ENCODE measurements at places on chromosomes 2 and 18.

- no peak for DNase-seq
Measured at GRCh38 chr2:216635701-216636550, 2.7 kb downstream of the IGFBP2 start.

DNA sequence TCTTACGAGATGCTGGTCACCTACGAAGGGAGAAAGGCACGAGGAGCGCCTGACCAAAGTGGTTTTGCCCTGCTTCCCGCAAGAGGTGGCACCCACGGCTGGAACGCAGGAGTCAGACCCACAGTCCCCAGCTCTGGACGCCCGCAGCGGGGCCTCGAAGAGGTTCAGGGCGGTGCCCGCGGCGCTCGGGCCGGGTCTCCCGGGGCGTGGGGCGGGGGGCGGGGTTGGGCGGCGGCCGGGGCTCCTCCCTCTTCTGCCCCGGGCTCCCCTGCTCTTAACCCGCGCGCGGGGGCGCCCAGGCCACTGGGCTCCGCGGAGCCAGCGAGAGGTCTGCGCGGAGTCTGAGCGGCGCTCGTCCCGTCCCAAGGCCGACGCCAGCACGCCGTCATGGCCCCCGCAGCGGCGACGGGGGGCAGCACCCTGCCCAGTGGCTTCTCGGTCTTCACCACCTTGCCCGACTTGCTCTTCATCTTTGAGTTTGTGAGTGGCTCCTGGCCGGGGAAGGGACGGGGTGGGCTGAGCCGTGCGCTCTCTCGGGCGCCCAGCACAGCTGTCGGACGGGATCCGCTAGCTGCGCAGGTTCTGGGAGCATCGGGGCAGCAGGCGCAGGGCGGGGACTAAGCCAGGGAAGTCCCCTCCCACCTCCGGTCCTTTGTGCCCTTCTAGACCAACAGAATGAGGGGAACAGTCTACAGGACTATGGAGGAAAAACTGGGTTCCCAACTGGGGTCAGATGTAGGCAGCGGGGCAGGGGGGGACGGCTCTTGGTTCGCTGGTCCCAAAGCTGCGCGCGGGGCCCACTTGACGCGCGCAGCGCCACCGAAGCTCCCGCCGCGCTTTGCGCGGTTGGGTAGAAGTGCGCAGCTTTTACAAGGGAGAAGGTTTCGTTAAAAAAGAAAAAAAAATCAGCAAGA, at the start of gene MAL:
MAL (plus strand) TSS at position 303 of the 914 bp plus-strand sequence; CDS start at position 388, 85 bp downstream.
- DNase-seq = peak; percentile 59

GRCh38 chr18:9380621-9381395, 46.2 kb downstream of the TWSG1 start:
- DNase-seq = no peak

DNA sequence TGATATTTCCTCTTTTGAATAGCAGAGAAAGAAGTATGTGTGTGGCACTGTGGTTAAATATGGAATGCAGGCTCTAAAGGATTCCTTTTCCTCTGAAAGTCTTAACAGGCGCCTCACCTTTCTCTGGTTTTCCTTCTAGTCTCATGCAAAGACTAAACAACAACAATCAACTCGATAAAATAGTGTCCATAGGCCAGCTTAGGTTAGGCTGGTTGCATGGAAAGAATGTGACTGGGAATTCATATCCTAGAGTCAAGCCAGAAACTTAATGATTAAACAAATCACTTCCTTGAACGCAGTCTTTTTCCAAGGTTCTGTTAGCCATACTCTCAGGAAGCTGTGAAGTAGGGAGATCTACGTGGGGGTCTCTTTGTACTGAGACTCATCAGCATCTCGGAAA, 800.8 kb upstream of the ID2 start:
- no peak for DNase-seq

DNA sequence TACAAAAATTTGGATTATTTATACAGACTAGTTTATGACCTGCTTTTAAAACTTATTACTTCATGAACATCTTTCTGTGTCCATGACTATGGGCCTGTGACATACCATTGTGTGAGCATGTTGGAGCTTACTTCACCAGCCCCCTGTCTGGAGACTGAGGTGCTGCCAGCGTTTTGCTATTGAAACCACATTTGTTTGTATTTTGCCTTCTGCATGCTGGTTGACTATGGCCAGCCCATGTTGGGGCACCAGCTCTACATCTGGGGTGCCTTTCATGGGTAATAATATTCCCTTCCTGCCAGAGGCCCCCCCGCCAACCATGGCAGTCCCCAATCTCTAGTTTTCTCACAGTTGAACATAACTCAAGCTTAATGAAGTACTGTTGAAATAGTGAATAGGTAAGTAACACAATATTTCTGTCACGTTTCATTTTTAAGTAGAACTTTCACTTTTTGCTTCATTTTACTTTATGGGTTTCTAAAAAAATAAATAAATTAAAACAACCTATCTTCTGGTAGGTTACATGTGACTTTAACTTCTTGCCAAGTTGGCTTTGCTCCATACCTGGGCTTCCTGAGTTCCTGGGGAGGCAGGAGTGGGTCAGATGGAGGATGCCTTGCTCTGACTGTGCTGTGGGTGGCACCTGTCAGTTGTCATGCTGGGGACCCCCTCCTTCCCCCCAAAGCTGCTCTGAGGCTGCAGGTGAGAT, 63.9 kb downstream of the DGKD start:
- DNase-seq = no peak

GRCh38 chr2:240139011-240139441, 1.4 kb downstream of the OTOS start:
- DNase-seq = no peak

DNA sequence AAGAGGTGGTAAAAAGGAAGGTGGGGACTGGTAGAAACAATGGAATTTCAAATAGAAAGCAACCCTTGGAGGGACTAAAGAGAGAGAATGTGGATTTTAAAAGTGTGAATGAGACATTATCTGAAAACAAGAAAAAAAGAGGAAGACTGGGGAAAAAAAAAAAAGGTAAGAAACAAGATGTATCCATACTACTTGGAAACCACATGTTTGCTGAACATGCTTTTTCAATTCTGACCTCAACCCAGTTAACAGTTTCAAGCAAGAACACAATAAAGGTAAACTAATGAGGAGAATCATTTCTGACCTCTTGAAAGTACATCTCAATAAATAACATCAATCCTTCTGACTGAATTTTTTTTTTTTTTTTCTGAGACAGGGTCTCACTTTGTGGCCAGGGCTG, 2.6 kb downstream of the FARSB start:
- DNase-seq = no peak

DNA sequence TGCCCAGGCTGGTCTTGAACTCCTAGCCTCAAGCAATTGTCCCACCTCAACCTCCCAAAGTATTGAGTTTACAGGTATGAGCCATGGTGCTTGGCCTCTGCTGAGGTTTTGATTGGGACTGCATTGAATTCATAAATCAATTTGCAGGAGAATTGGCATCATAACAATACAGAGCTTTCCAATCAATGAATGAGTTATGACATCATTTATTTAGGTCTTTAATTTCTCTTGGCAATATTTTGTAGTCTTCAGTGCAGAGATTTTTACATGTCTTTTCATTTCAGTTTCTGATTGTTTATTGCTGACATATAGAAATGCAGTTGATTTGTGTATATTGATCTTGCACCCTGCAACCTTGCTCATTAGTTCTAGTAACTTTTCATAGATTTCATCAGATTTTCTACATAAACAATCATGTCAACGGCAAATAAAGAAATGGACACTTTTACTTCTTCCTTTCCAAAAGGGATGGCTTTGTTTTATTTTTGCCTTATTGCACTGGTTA, 119.9 kb downstream of the TFCP2L1 start:
- no peak for DNase-seq

DNA sequence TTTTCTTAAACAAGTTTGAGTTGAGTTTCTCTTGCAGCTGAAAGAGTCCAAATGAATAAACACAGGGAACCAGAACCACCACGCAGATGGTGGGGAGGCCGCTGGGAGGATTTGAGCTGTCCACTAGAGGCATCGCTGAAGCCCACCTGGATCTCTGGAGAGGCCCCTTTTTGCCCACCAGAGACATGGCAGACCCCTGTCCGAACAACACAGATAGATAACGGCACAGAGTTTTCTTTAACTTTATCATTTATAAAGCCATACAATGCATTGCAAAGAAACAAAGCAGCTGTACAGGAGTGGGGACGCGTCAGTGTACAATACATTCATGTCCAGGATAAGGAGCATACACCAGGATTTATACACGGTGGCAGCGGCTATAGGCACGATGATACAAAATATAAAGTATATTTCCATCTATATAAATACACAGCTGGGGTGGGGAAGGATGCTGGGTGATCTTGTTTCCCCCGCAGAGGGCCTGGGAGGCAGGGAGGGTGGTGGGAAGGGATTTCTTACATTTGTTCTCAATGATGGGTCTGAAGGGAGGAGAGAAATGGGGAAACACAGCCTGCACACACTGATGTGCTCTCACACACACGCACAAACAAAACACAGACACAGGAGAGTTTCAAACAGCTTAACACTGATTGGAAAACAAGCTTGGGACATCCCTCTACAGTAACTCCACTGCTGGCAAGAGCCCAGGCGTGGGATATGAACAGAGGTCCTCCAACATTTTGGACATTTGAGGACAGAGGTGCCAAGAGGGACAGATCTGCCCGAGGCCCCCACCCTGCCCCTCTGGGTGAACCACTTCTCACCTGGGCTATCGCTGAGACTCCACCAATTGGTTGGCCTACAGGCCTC, 203.0 kb downstream of the TNS1 start:
- no peak for DNase-seq

GRCh38 chr18:75790111-75790510, 362.6 kb upstream of the SMIM21 start:
- no peak for DNase-seq

- DNase-seq = no peak
Measured at GRCh38 chr2:189002079-189002478, 27.9 kb downstream of the COL3A1 start.

DNA sequence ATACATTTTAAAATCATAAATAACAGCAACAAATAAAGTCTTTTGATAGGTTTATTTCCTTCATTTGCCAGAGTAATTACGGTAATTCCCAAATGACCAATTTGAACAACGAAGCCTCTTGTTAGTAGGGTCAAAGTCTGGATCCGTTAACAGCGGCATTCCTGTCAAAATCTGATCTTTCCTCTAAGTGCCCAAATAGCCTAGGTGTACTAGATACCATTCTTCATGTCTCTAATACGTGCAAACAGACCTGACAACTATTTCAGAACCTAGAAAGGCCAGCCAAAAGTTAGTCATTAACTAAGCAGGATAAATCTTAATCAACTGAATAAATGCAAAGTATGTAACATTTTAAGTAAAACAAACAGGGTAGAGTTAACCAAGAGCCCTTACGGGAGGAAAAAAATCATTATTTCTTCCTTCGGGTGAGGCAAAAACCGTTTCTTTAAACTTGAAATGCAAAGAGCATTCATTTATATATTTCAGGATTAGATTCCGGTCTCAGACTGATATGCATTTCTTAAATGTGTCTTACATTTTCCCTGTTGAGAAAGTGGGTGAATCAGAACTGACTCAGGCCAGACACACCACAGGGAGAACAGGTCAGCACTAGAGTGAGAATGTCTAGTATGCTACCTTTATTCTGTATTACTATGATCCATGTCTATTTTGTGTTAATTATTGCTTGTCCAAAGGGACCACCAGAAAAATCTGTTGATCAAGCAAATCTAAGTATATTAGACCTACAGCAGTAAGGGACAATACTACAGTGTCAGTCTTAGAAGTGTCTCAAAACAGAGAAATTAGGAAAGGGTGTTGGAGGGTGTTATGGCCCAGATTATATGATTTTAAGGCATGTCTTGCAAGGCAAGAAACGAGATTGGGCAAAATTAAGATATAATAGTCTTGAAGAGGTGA, 141.5 kb upstream of the NDUFV2 start:
- DNase-seq = no peak

DNA sequence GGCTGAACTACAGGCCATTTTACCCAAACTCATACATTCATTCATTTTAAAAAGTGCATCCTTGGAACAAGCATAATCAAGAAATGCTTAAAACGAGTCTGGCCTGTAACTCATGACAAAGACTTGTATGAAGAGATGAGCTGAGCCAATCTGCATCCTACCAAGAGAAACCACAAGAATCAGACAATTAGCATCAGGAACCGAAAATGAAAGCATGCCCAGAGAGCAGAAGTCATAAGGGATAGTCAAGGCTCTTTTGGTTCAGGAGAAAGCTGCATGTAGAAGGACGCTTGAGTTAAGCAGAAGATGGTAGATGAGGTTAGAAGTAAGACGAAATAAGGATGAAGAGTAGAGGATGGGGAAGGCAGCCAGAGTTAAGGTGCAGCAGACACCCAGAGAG, 137.0 kb upstream of the CTNNA2 start:
- DNase-seq = no peak

GRCh38 chr2:219434718-219435525, at the start of gene SPEG:
SPEG (plus strand) TSS chr2:219434843; CDS start chr2:219434978, 135 bp downstream.
- no peak for DNase-seq

- no peak for DNase-seq
Measured at GRCh38 chr2:155377266-155377680, 678.8 kb downstream of the KCNJ3 start.

GRCh38 chr18:11251229-11251890, 102.0 kb upstream of the PIEZO2 start:
- no peak for DNase-seq

DNA sequence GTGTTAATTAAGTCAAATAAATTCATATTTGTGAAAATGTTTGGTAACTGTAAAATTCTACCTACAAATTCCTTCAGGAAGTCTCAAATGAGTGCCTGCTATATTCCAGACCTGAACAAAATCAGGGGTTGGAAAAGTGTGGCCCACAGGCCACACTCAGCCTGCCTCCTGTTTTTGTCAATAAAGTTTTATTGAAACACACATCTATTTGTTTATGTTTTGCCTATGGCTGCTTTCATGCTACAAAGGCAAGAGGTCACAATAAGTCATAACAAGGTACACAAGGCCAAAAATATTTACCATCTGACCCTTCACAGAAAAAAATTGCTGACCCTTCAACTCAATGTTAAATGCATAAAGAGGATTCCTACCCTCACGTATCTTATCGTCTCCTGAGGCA, 581.7 kb downstream of the ARHGAP15 start:
- no peak for DNase-seq
